ENCODE measurements at places on chromosomes 16 and 17. TPM values are rescaled to one million over a fixed set of nuclear protein-coding genes. Genes with fewer than 3 reads are reported as not detected.

Gene CHD9NB
- 0.26 TPM for total RNA-seq

DNA sequence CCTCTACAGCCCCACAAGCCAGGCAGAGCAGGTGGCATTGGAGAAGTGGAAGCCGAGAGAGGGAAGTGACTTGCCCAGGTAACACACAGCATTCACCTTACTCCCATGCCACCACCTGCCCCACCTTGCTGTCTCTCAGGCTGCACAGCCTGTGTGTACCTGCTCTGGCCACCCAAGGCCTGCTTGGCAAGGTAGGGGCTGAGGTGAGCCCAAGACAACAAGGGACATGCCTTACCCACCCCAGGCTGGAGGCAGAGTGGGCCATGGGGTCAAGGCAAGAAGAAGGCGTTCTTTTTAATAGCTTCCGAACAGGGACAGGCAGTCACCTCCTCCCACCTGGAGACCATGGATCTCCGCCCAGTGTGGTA lies 40.1 kb downstream of the IRX3 start:
- no peak overlapping the region for H3K4me3 ChIP-seq
- H3K27ac ChIP-seq: no peak overlapping the region
- no peaks in the 10 kb centered on the region for H3K27me3 ChIP-seq
- no peaks in the 10 kb centered on the region for H3K36me3 ChIP-seq
- DNase-seq: no peak
- no peaks in the 10 kb centered on the region for H3K4me1 ChIP-seq

GRCh38 chr17:38693700-38694329 lies 11.3 kb upstream of the MLLT6 start:
- H3K27me3 ChIP-seq: no peaks in the 10 kb centered on the region
- H3K4me1 ChIP-seq: peaks cover 3% of the 10 kb centered on the region
- no peaks in the 10 kb centered on the region for H3K36me3 ChIP-seq
- no peak overlapping the region for H3K4me3 ChIP-seq
- no peak overlapping the region for H3K27ac ChIP-seq

DNA sequence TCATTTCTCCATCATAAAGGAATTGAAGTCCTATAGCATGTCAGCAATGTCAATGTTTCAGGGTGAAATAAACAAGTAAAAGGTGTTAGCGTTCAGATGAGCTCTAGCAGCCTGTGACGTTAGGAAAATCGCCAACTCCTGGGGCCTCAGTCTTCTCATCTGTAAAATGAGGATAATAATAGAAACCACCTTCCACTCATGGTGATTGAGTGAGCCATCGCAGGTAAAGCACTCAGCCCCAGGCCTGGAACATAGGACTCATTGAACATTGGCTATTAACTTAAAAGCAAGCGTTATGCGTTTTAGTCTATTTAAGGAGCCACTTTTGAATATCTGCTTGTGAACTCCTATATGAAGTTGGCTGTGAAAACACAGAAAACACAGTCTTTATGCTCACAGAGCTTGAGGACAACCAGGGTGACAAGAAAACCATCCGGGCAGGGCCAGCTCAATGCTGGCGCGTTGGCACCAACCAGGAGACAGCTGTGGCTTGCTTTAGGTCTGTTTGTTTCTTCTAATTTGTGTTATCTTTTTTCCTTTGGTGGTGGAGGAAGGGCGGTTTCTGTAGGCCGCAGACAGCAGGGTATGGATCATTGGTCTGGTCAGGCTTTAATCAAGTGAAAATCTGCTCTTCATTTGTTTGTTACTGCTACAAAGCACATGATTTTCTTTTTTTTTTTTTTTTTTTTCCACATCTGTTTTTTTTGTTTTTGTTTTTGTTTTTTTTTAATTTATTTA lies 35.7 kb upstream of the MED9 start:
- no peaks in the 10 kb centered on the region for H3K36me3 ChIP-seq
- DNase-seq: no peak
- peaks cover 3% of the 10 kb centered on the region for H3K4me1 ChIP-seq
- H3K27ac ChIP-seq: no peak overlapping the region
- H3K4me3 ChIP-seq: no peak overlapping the region

GRCh38 chr17:66865151-66865550 lies 30.2 kb downstream of the CACNG5 start:
- no peak for DNase-seq
- no peaks in the 10 kb centered on the region for H3K27me3 ChIP-seq
- no peaks in the 10 kb centered on the region for H3K4me1 ChIP-seq
- no peak overlapping the region for H3K27ac ChIP-seq
- H3K36me3 ChIP-seq: no peaks in the 10 kb centered on the region

DNA sequence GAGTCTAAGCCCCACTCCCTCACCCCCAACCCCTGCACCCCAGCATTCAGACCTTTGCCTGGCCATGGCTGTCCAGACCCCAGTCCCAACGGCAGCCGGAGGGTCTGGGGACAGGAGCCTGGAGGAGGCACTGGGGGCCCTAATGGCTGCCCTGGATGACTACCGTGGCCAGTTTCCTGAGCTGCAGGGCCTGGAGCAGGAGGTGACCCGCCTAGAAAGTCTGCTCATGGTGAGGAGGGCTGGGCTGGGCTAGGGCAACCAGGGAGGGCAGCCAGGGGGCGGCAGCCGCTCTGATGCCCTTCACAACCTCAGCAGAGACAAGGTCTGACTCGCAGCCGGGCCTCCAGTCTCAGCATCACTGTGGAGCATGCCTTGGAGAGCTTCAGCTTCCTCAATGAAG lies 14.4 kb downstream of the RIPOR1 start:
- no peak for DNase-seq
- H3K27me3 ChIP-seq: no peaks in the 10 kb centered on the region

GRCh38 chr17:32659419-32659842 lies 172.6 kb downstream of the CDK5R1 start:
- peak; percentile 49 for DNase-seq
- no peaks in the 10 kb centered on the region for H3K36me3 ChIP-seq
- H3K4me3 ChIP-seq: no peak overlapping the region
- H3K4me1 ChIP-seq: no peaks in the 10 kb centered on the region

GRCh38 chr16:71230122-71230845 lies at the start of gene HYDIN:
Gene HYDIN (minus strand): TSS chr16:71230722. CDS start chr16:71186895, 43,827 bp downstream.
- peaks cover 8% of the 10 kb centered on the region for H3K4me1 ChIP-seq
- no peak within 1 kb of the TSS for H3K4me3 ChIP-seq
- H3K36me3 ChIP-seq: no peaks in the 10 kb centered on the region

GRCh38 chr17:27413792-27414191 lies 42.5 kb upstream of the KSR1 start:
- H3K4me1 ChIP-seq: no peaks in the 10 kb centered on the region
- H3K27me3 ChIP-seq: no peaks in the 10 kb centered on the region
- DNase-seq: no peak
- no peaks in the 10 kb centered on the region for H3K36me3 ChIP-seq
- H3K4me3 ChIP-seq: no peak overlapping the region

All from natural killer cell (primary cell).